Stimulated activated CD8-positive, alpha-beta memory T cell treated with anti-CD3 and anti-CD28 coated beads, Interleukin-7, amount 100 ng/mL, for 1 hour (primary cell): ENCODE measurements at places on chromosomes 4 and X.

DNA sequence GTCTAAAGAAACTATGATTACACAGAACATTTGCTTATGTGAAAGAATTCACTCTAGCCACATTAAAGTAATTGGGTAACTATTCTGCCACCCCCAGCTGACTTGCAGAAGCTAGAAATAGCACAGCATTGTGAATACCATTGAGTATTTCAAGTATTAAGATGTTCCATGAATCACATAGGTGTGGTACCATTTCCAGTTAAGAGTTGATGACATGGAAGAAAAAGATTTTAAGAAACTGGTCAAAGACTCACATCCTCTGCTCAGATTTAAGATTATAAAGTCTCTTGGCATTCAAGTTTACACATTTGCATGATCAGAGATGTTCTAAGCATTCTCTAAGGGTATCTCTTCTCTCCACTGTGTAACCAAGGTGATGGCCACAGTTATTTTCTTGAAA, 287.5 kb downstream of the CAMK2D start:
- no peak for DNase-seq

- DNase-seq: no peak
Observed at GRCh38 chrX:17459008-17459611, 84.1 kb downstream of the NHS start.

GRCh38 chrX:132037479-132037993, 14.4 kb downstream of the STK26 start:
- no peak for DNase-seq

- DNase-seq: no peak
Observed at GRCh38 chrX:46582325-46582724, 8.8 kb downstream of the CHST7 start.

DNA sequence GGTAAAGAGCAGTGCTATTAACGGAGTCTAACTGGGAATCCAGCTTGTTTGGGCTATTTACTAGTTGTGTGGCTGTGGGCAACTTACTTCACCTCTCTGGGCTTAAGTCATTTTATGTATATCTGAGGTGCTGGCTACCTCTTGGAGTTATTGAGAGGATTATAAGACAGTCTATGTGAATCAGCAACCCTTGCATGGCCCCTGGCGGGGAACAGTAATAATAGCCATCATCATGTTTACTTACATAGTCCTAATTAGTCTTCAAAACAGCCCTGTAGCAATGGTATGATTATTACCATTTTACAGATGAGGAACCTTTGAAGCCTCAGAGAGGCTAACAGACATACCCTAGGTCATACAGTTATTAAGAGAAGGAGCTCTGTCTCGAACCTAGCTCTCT, 1.5 kb downstream of the HPRT1 start:
- DNase-seq: no peak

- no peak for DNase-seq
Observed at GRCh38 chrX:118286066-118286762, 59.7 kb upstream of the WDR44 start.

DNA sequence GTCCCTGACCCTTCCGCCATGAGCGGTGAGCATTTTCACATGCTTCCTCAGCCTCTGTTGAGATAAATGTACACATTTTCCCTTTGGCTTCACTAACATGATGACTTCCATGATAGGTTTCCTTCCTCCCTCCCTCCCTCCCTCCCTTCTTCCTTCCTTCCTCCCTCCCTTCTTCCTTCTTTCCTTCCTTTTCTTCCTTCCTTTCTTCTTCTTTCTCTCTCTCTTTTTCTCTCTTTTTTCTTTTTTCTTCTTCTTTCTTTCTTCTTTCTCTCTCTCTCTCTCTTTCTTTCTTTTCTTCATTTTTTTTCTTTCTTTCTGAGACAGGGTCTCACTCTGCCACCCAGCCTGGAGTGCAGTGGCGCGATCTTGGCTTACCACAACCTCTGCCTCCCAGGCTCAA, 8.9 kb downstream of the HGFAC start:
- no peak for DNase-seq

DNA sequence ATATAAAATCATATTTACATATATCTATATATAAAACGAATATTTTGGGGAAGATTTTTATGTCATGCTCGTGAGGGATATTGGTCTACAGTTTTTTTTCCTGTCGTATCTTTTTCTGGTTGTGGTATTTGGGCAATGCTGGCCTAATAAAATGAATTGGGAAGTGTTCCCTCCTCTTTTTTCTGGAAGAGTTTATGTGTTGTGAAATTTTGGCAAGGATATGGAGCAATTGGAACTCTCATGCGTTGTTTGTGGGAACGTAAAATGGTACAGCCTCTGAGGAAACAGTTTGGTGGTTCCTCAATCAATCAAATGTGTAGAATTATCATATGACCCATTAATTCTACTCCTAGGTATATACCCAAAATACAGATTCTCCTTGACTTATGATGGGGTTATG, 69.8 kb downstream of the ZNF182 start:
- no peak for DNase-seq

DNA sequence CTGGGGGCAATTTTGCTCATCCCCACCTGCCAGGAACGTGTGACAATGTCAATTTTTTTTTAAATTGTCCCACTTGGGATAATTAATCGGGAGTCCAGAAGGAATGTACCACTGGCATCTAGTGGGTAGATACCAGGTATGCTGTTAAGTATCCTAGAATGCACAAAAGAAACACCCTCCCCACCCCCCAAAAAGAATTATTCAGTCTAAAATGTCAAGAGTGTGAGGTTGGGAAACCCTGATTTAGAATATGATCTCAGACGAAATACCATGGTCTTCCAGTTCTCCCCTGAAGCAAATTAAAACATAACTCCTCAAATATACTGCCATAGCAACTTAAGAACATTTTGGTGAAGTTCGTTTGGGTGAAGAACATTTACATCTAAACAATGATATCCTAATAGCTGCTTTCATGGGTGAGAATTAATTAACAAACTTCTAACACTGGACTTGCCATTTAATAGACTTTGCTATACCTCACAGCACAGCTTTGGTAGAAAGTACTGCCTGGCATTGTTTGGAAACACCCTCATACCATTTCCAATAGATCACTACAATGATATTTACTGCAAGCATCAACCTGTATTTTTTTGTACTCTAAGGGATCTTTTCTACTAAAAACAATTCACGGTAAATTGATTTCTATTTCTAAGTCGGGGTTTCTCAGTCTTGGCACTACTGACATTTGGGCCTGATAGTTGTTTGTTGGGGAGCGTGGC, 36.5 kb downstream of the SH3RF1 start:
- DNase-seq: no peak

DNA sequence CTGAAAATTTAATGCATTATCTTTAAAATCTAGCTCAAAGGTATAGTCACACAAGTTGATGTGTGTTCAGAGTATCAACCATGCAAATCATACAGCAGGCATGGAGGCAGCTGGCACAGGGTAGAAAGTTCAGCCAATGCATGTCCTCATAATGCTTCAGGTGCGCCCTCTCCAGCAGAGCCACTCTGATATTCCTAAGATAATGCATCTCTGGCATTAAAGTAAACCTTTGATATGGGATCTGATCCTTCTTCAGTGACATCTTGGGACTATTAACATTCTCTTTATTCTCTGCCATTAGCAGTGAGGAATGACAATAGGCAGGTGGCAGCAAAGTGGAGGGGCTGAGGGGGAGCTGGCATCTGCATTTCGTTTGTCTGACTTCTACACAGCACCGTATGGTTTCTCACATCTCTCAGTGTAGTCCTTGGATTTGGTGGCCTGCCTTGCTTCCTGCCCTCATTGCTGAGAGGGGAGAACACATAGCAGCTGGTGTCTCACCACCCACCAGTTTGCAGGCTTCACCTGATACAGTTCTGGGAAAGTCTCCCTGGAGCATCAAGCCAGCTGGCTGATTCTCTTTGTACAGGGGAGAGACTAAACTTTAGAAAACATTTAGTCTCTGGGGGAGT, 168.7 kb upstream of the TBC1D9 start:
- DNase-seq: no peak

DNA sequence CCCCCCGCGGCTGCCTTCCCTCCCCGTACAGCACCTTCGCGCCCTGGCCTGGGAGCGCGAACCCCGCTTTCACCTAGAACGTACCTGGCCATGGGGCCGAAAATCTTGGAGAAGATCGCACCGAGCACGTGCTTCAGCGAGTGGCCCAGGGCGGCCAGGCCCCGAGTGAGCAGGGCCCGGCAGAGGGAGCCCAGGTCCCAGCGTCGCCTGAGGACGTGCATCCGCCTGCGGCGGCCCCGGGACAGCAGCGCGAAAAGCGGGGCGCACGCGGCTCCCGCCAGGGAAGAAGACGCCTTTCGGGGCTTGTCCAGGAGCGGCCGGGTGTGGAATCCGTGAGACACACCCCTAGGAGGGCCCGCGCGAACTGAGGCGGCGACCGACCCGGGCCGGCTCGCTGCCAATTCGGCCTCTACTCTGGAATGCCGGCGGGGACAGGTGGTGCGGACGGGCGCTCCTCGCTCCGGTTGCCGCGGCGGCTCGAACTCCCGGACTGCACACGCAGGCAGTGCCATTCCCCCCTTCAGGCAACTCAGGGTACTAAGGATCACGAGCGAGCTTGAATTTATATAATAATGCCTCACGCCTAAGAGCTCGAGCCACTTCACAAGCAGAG, at the start of gene HS6ST2:
Gene HS6ST2 (minus strand): TSS at position 539 of the 613 bp plus-strand sequence.
- DNase-seq: no peak

- no peak for DNase-seq
Observed at GRCh38 chr4:89625599-89626293, 211.2 kb downstream of the SNCA start.
